ENCODE measurements at places on chromosomes 7 and 10. TPM values are rescaled to one million over a fixed set of nuclear protein-coding genes. Genes with fewer than 3 reads are reported as not detected.

Gene FBXL15
- total RNA-seq: 6.8 TPM

Gene WNT16
- total RNA-seq: under 0.01 TPM

Gene THNSL1
- total RNA-seq: 2.6 TPM

Gene RSPH10B
- 0.20 TPM for total RNA-seq

Gene MBL2
- not detected for total RNA-seq

Gene FAM25C
- total RNA-seq: not detected

Gene PRF1
- total RNA-seq: not detected

Gene NPC1L1
- not detected for total RNA-seq

Gene CHRM2
- not detected for total RNA-seq

Gene GNGT1
- not detected for total RNA-seq

Gene SUN3
- not detected for total RNA-seq

Gene SFRP4
- under 0.01 TPM for total RNA-seq

Gene SORCS1
- not detected for total RNA-seq

Gene TMEM176B
- total RNA-seq: not detected

Gene TMEM213
- not detected for total RNA-seq

Gene HBP1
- total RNA-seq: 70.9 TPM

Gene HOXA10
- 9.9 TPM for total RNA-seq

Data from subcutaneous preadipocyte (primary cell).